ENCODE measurements at places on chromosomes 4 and X.
A peak's percentile ranks its signal among the peaks of the same experiment; 100 is the strongest.

- DNase-seq: no peak
Observed at GRCh38 chr4:79682161-79682560, 274.1 kb upstream of the GK2 start.

DNA sequence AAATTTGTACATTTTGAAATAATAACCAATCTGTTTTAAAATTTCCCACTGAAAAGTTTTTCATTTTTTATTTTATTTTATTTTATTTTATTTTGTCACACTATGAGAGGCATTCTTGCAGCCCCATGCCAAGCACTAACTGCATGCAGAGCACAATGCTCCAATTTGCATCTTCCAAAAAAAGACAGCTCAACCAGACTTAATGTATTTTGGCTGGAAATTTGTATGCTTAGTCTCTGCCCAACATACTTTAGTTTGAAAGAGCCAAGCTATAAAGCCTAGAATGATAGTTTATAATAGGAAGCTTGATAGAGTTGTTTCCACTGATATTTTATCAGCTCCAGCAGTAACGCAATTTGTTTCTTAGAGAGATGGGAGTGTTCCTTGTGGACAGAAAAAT is 235.5 kb downstream of the GALNTL6 start:
- no peak for DNase-seq

DNA sequence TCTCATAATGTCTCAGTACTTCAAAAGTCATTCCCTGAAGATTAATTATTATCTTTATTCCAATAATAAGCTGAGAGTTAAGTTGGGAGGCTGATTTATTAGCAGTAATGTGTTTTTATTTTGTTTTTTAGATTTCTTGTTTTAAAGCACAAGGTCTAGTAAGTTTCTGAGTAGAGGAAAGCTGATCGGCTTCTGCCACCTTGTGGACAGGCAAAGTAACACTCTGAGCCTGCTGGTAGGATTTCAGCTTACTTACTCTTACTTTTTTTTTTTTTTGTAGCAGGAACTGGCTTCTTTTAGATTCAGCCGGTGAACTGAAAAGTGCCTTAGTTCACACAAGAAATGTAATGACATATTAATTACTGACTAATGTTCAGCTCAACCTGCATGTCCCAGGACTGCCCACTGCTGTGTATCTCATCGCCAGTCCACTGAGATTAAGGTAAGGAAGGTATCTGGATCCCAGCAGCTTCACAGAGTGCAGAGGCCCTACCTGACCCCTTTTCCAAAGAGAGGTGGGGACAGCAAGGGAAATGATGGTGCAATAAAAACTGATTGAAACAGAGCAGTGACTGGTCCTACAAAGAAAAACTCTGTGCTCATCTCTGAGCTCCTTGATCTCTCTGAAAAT is 126.5 kb downstream of the ADGRA3 start:
- peak; percentile 37 for DNase-seq

GRCh38 chr4:52824603-52825459 is 37.3 kb upstream of the RASL11B start:
- no peak for DNase-seq

- no peak for DNase-seq
Observed at GRCh38 chrX:78945186-78945912, at the start of gene P2RY10. Gene P2RY10 (plus strand): TSS chrX:78945391. CDS start chrX:78960521, 15,130 bp downstream.

DNA sequence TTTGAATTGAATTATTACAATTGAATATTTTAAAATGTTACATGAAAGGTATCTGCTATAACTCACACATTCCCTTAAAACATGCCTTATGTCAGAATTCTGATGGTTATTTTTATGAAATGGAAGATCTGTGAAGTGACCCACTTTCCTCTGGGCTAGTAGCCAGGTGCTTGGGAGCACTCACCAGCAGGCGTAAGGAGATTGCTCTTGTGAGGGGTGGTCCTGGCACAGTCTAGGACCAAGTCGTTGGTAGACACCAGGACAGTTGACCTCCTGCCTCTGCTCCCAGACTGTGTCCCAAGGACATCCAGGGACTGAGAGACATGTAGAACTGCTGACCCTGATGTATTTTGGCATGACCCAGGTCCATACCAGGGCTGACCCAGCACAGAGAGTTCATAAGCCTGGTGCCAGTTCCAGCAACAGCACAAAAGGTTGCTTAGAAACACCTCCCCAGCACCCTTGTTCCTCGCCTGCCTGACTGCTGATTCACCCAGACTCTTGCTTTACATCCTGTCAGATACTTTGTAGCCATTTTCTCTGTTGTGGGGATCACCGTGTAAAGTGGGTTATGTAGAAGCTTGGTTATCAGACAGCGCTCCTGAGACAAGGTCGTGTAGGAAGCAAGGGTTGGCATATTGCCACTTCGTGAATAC is 48.5 kb downstream of the NELFA start:
- no peak for DNase-seq

DNA sequence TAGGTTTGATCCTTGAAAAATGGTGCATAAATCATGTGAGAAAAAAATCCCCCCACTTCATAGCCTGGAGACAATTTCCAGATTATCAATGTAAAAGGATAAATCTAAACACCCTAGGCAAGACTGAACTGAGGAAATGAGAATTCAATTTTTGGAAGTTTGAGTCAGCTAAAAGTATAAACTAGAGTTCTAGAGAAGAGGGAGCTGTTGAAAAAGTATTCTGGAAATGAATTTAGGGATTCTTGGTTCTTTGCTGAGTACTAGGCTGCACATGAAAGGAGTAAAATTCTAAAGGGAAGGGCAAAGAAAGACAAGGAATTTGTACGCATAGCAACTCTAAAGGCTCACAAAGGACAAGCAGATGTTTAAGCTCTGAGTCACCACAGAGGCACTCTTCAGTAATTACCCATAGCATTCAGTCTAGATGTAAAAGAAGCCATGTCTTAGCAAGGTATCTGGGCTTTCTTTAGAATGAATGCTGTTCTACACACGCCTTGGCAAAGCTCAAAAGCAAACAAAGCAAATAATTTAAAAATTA is 896.5 kb downstream of the PDHA2 start:
- no peak for DNase-seq

- no peak for DNase-seq
Observed at GRCh38 chr4:123599061-123599919, 202.7 kb downstream of the SPRY1 start.

DNA sequence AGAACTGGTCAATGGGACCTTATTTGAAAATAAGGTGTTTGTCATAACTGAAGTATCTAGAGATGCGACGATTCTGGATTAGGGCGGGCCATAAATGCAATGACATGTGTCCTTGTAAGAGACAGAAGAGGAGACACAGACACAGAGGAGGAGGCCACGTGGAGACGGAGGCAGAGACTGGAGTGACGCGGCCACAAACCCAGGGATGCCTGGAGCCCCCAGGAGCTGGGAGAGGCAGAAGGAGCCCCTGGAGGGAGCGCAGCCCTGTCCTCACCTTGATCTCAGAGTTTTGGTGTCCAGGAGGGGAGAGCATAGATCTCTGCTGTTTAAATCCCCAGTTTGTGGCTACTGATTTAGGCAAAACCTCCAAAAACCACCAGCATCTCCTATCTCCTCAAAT is 5.0 kb downstream of the GTPBP6 start:
- no peak for DNase-seq

Measured in NCI-H1105 treated with DMSO at 0.1 percent for 48 hours (cell line).